ENCODE measurements at places on chromosomes 5 and 9.

DNA sequence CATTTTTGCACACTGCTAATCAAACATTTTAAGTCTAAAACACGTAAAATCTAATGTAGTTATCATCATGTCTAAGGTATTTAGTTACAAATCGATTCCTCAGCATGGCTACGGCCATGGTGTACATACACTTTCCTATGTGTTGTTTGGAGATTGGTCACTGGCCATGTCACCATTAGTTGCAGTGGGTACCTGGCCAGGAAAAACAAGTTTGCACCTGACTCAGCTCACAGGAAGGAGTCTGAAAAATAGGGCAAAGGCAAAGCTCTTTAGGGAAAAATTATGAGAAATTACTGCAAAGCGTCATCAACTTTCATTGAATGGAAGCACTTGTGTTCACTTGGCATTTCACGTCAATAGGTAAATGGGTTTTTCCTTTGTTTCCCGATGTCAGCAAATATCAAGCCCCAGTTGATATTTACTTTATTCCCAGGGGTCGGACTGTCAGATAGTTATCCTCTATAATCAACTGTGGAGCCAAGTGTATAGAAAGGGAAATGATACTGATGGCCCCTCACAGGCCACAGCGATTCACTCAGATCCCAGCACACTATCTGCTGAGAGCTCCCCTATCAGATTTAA lies 626.0 kb upstream of the ADAMTS16 start:
- no peak for DNase-seq

DNA sequence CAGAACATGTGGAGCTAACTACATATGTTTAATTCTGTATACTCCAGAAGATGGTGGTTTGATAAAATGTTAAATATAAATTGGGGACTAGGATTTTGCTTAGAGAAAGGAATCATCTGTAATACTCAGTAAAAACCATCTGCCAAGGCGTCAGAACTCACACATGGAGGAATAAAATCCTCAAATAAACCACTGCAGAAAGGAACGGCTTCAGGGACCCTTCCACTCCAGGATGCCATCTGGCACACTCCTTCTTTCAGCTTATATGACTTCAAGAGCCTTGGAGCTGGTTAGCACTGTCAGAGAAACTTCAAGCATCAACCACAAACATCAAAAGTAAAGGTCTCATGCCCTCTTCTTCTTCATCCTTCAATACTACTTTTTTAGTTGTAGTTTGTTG lies 360.6 kb downstream of the PLK2 start:
- no peak for DNase-seq

DNA sequence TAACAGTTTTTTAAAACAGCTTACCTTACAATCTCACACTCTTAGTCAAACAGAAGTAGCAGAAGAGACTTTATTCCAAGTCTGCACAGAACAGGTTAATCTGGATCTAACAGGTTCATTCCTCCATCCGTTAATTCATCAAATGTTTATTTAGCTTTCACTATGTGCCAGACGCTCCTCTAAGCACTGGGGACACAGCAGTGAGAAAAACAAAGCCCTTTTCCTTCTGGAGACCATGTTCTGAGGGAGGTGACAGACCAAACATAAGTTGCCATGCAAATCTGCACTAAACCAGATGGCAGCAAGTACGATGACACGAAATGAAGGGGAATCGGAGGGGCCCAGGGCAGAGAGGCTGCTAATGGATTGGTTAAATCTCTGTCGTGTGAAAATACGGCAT lies 17.1 kb upstream of the GLIPR2 start:
- no peak for DNase-seq

- DNase-seq = no peak
These were observed 61.4 kb downstream of the SLC1A3 start for GRCh38 chr5:36667824-36668223.

DNA sequence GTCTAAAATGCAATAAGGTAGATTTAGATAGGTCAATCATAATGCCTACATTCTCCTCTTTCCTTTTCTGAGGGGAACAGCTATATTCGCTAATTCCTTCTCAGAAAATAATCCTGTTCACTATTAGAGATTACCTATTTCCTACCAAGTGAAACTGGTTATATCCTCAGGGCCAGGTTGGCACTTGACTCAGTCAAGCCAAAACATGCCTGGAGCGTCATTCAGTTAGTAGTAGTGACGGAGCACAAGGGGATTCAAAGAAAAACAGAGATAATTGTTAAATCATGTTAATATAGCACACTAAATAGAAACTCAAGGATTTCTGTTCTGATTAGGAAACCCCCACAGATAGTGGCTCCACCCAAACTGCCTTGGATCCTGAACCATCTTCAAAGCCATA lies 515.4 kb upstream of the PTPRD start:
- DNase-seq = no peak

GRCh38 chr9:37200433-37201005 lies 80.1 kb downstream of the ZCCHC7 start:
- DNase-seq = no peak

DNA sequence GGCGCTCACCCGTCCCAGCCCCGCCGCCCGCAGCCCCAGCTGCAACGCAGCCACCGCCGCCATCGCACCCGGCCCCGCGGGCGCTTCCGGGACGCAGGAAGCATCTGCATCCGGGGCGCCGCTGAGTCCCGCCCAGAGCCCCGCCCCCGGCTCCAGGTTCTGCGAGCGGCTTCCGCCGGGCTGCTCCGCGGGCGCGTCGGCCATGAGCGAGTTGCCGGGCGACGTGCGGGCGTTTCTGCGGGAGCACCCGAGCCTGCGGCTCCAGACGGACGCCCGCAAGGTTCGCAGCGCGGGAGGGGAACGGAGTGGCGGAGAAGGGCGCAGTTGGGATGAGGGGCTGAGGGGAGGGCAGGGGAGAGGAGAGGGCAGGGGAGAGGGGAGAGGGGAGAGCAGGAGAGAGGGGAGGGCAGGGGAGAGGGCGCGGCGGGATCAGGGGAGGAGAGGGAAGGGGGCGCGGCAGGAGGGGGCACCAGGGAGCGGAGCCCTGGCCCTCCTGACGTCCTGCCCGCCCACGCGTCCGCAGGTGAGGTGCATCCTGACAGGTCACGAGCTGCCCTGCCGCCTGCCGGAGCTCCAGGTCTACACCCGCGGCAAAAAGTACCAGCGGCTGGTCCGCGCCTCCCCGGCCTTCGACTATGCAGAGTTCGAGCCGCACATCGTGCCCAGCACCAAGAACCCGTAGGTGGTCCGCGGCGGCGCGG lies at the start of the genes SURF1 and SURF2:
Gene SURF1, minus strand, starts transcription at position 97 of the 701 bp plus-strand sequence. Its CDS starts 34 bp downstream, at position 63.
Gene SURF2, plus strand, starts transcription at position 160 of the 701 bp plus-strand sequence. Its CDS starts 43 bp downstream, at position 203.
- peak; percentile 92 for DNase-seq

DNA sequence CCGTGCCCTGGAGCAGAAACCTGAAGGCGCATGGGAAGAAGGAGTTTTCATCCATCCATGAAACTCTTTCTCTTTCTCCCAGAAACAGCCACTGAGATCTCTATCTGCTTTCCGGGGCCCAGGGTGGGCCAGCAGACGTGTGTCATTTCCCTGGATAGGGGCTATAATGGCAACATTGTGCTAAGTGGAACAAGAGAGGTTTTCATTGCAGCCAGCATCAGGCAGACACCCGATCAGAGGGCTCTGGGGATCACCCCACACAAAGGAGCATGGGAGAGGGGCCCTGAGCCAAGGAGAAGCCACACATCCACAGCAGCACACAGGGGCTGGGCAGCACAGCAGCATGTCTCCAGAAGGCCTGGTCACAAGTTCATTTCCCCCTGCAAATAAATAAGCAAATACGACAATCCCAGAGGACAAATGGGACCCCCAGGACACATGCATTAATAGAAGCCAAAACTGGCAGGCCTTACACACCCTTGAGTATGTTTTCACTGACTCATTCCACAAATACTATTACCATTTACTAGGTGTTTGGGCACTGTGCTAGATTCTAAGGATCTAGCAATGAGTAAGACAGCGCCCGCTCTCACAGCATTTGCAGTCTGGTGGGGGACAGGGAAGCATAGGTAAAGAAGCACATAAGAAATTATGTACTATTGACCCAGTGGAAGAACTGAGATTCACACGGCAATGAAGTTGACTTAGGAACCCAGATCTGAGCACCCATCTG lies 4.3 kb upstream of the AFAP1L1 start:
- DNase-seq = no peak

GRCh38 chr5:96691503-96692303 lies 29.5 kb downstream of the CAST start:
- DNase-seq = no peak

GRCh38 chr5:72455476-72455875 lies 51.7 kb downstream of the ZNF366 start:
- no peak for DNase-seq

- DNase-seq = no peak
These were observed 127.8 kb downstream of the GNAQ start for GRCh38 chr9:77903666-77904285.

DNA sequence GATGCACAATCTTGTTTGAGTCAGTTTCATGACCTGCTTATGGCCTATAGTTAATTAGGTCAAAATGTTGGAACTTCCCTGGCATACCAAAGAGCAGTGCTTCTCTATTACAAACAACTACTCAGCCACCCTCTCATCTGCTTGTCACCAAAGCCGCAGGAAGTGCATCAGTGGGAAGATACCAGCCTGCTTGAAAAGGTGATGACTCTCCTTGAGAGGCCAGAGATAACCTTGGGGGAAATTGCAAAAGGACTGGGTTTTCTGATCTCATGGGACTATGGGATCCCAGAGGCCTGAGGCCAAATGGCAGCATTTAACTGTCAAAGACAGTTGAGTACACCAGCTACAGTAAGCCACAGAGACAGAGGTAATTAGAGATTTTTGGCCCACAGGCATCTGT lies 69.9 kb downstream of the C9orf57 start:
- no peak for DNase-seq

GRCh38 chr9:70036641-70037040 lies 7.0 kb upstream of the MAMDC2 start:
- no peak for DNase-seq

DNA sequence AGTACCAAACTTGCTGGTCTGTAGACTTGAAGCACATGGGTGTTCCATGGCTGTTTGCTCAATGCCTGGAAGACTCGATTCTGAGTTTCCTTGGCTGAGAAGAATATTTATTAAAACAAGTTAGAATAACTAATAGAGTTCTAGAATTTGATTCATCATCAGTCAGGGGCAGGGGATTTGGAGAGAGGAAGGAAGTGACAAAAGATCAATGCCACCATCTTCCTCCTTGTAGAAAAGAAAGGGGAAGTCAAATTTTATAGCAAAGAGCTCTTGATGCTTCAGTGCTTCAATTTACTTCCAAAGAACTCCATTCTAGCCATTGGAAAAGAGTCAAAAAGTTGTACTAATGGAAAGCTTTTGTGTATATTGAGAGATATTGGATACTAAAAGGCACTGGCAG lies 236.3 kb downstream of the MCTP1 start:
- no peak for DNase-seq

DNA sequence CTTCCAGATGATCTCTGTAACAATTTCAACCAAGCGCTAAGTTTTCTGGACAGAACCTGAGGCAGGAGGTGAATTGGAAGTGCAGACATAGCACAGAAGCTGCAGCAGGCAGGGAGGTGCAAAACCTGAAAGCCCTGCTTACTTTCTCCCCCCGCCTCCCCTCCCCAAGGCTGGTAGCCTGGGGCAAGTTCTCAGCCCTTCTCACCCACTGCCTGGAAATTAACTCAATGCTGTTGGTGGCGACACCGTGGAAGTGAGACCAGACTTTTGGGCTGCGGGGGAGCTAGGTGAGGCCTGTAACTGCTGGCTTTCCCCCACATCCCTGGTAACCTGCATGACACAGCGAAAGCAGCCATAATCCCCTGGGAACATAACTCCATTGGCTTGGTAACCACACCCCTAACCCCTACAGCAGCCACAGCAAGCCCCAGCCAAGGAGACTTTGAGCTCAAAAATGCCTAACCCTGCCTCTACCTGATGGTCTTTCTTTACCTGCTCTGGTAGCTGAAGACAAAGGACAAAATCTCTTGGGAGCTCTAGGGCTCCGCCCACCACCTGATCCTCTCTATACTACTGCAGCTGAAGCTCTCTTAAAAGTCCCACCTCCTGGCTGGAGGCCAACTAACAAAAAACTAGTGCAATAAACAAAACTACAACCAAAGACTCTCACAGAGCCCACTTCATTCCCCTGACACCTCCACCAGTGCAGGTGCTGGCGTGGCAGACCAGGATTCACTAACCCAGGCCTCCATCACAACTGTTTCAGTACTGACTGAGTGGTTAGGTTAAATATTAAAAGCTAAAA lies 11.9 kb upstream of the OR13C8 start:
- no peak for DNase-seq

- no peak for DNase-seq
These were observed 498.8 kb upstream of the CD180 start for GRCh38 chr5:67695369-67695768.

DNA sequence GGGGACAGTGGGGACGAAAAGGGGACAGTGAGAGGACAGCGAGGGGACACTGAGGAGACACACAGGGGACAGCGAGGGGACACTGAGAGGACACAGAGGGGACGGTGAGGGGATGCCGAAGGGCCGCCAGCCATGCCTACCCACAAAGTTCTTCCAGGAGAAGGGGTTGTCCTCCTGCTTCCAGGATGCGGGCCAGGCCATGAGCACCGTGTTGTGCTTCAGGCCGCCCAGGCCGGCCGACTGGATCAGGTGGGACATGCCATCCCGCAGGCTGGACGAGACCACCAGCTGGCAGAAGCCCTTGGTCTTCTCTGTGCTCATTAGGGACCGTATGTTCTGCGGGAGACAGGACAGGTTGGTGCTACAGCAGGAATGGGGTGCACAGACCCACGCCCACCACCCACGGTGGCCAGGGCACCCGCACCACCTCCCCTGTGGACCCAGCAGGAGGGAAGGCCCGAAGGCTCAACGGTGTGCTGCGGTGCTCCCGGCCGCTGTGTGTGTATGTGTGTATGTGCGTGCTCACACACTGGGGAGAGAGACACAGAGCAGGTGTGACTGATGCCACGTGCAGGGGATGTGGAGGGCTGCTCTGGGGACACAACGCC lies 46.6 kb downstream of the SLC12A7 start:
- DNase-seq = no peak

- no peak for DNase-seq
These were observed 467.3 kb downstream of the DNAH5 start for GRCh38 chr5:13477118-13477737.

All from stimulated activated CD4-positive, alpha-beta T cell treated with anti-CD3 and anti-CD28 coated beads, Interleukin-15, amount 100 ng/mL, for 1 hour (primary cell).